ENCODE measurements at places on chromosomes 4 and X. TPM values are rescaled to one million over a fixed set of nuclear protein-coding genes. Genes with fewer than 3 reads are reported as not detected.

GABRG1 gene
- total RNA-seq = not detected

ADAM29 gene
- total RNA-seq = not detected

DIPK2B gene
- not detected for total RNA-seq

GRCh38 chr4:20178902-20179576, 72.7 kb upstream of the SLIT2 start:
- DNase-seq = no peak

DNA sequence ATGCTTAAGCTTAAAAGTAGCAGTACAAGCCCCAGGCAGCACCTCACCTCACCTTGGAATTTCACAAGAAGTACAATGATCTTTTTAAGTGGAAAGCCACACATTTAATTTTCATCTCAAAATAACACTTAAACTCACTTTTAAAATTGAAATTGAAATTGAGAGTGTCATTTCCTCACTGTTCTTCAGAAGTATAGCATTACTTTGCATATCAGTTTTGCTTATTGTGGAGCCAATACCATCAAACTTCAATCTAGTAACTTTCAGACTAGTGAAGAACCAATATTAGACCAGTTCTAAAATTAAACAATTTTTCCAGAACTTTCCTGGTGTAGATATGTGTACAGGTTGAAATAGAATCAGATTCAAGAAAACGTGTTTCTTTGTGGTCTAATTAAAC, 242.4 kb downstream of the NDST4 start:
- no peak for DNase-seq

- DNase-seq = peak; percentile 15
These were observed 13.9 kb downstream of the TCEANC start for GRCh38 chrX:13666836-13667235.

DNA sequence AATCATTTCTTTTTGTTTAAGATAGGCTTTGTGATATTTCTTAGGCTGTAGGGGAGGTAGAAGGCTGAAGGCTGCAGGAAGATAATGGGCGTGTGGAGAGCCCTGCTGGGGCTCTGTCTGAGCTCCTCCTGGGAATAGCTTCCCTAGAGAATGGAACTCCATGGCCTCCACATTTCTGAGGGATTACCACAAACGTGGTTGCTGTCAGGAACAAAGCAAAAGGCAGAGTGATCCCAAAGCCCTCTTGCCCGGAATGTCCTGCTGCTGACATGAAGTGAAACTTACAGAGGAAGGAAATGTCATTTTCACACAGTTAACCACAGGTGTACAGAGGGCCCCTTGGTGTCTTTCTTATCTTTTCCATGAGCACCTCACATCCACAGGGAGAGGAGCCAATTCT, 89.3 kb downstream of the DDIT4L start:
- DNase-seq = no peak

LINC00632 gene
- 0.48 TPM for total RNA-seq

RNF150 gene
- total RNA-seq = 0.68 TPM

DNA sequence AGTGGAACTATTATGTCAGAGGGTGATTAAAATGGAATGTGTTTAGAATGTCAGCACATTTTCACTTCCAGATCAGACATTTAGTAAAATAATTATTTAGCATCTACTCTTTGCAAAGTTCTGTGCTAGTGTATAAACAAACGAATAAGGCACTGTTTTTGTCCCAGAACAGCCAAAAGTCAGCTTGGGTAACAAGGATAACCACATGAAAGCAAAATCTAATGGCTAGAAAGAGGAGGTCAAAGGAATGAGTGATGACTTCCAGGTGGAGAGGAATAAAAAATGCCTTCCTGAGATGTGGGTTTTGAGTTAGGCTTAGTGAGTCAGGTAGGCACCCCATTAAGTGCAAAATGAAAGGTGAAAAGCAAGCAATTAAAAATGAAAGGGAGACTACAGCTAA, 112.6 kb downstream of the ATP10D start:
- no peak for DNase-seq

DNA sequence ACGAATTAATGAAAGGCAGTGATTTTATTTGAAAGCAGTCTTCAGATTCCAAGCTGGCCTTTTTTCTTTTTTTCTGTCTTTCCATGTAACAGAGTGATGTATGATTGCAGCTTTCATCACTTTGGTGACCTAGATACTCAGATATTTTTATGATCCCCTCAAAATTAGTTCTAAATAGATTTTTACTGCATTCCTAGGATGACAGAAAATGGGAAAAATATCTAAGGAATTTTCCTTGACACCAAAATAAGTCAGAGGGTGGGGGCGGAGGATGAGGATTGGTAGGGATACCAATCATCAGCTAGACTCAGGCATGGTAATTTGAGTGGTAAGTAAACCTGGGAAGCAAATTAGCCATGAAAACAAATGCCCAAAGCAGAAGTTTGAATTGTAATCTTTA, 11.9 kb upstream of the HMGB2 start:
- peak; percentile 51 for DNase-seq

- no peak for DNase-seq
These were observed 6.5 kb upstream of the GPR101 start for GRCh38 chrX:137040113-137040794.

- DNase-seq = no peak
These were observed 58.0 kb downstream of the CLOCK start for GRCh38 chr4:55488716-55489115.

- DNase-seq = peak; percentile 93
These were observed 18.8 kb upstream of the TMSB4X start for GRCh38 chrX:12955882-12956703.

DNA sequence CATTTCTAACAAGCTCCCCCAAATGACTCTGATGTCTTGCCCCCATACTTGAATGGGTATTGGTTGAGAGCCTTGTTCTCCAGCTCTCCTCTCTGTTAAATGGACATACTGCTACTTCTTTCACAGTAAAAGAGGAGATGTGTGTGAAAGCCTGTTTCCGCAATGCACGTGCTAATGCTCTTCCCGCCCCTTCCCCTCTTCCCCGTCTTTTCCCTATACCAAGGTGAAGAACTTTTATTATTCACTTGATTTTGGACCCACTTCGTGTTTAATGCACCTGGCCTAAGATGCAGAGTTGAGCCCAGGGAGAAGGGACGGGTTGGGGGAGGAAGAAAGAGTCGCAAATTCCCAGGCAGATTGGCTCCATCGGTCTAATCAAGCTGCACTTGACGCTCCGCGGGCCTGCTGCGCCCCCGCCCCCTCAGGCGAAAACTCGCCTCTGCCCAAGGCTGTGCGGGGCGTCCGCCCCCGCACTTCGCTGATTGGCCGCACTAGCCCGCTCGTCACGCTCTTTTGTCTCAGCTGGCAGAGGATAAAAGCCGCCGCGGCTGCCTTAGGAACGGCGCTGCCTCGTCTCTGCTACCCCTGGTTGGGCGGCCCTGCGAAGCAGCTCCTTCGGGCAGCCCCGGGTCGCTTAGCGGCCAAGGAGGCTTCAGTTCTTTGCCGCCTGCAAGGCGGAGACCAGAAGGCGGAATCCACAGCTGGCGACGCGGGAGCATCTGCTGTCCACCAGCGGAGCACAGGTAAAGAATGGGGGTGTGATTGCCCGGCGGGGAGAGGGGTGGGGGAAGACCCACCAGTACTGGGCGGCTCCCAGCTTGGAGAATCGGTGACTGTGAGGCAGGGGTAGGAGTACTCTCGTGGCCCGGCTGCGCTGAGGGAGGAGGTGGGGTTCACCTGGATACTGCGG, at the start of gene ZCCHC12:
ZCCHC12 (plus strand) TSS at position 562 of the 910 bp plus-strand sequence. CDS start 1,421 bp downstream, outside the sequence.
- DNase-seq = peak; percentile 20

XAGE1A gene
- 1.9 TPM for total RNA-seq

DNA sequence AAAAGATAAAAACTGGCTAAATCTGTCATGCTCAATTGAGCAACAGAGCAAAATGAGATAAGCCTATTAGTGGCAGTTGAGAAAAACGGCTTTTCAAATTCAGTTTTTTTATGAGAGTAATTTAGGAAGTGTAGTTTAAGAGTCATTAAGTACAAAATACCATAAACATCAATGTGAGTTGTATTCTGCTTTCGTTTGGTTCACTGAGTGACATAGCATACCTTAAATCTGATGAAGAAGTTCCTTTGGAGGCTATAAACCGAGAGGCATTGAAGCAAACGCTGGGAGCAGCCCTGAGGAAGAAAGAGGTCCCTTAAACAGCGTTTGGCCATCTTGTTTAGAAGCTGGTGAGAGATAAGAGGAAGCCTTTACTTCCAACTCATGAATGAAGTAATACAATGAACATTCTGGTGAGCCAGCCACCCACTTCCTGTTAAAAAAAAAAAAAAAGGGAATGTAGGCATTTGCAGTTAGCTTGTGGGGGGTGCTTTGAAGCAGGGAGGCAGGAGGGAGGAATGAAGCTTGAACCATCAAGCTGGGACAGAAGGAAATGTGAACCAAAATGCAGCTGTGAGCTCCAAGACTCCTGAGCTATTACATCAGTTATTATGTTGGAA, 132.3 kb downstream of the ZNF330 start:
- DNase-seq = peak; percentile 25

ODAPH gene
- not detected for total RNA-seq

SOD3 gene
- 1.2 TPM for total RNA-seq

FAM193A gene
- 7.7 TPM for total RNA-seq

TMEM47 gene
- 23.9 TPM for total RNA-seq

DNA sequence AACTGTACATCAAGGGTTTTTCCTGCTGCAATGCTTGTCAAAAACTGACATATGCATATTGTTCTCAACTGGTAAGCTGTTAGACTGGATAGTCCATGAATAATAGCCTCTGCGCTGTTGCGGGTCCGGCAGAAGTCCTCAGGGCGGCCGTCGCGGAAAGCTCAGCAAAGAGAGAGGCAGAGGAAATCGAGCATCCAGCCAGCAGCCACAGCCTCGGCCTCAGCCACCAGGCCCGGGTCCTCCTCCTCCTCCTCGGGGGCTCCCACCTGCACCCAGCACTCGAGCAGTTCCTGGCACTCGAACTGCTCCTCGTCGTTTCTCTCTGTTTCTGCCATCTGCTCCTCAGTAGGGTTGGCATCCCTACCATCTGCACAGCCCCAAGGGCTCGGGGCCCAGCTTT, 53.7 kb downstream of the UPRT start:
- DNase-seq = no peak

RTL3 gene
- 1.4 TPM for total RNA-seq

DNA sequence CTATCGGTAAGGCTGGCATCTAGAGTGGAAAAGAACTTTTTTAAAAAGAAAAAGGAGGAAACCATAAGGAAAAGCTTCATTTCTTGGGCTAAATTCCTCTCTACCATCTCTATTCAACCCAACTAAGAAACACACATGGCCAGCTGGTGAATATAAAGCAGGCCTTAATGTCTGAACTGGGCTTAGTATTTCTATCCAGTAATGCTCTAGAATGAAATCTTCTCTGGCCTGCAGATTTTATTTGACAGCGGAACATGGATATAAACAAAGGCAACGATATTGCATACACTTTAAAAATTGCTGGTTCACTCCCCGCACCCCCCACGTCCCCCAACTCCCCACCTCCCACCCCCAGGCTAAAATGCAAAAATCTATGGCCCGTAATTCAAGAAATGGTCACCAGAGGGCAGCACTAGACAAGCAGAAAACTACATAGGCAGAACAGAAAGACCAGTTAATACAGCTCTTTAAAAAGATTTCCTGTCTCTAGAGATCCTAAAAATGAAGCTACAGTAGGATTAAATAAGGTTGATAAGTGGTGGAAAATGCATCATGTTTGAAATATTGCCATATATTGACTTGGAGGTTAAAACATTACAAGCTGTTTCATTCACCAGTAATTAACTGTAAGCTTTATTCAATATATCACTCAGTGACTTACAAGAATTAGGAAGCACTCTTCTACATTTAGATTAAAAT, 155.2 kb upstream of the GALNT7 start:
- DNase-seq = peak; percentile 28

- DNase-seq = peak; percentile 28
These were observed 13.4 kb upstream of the CHIC2 start for GRCh38 chr4:54077812-54078211.

- no peak for DNase-seq
These were observed 31.3 kb upstream of the ASMTL start for GRCh38 chrX:1483843-1484637.

GRCh38 chr4:8282134-8282641, 12.6 kb downstream of the HTRA3 start:
- DNase-seq = no peak

DNA sequence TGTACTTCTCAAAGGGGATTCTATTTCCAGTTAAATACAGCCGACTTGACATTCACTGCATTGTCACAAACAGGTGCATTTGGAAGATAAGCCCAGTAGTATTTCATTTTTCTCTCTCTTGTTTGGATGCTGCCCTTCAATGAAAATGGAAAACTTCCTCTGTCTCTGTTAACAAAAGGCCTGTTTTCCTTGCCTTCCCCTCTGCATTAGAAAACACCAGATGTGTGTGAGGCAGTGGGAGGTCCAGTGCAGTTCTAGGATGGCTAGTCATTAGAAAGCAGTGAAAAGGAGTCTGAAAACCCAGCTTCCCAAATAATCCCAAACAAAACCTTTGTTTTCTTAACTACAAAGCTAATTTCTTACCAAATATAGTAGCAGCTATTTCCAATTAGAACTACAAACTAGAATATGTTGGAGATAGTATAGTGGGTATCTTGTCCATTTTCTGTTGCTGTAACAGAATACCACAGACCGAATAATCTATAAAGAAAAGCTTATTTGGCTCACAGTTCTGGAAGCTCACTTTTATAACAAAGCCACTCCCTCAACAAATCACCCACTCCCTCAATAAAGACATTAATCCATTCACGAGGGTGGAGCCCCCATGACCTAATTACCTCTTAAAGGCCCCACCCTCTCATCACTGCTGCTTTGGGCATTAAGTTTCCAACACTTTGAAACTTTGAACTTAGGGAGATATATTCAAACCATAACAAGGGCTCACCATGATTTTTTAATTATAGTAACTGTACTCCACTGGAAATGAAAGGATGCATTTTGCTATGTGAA, 452.1 kb upstream of the RPS6KA3 start:
- no peak for DNase-seq

- no peak for DNase-seq
These were observed 25.9 kb downstream of the COL25A1 start for GRCh38 chr4:109276482-109277095.

TEX11 gene
- 0.88 TPM for total RNA-seq

OPHN1 gene
- 3.5 TPM for total RNA-seq

DNA sequence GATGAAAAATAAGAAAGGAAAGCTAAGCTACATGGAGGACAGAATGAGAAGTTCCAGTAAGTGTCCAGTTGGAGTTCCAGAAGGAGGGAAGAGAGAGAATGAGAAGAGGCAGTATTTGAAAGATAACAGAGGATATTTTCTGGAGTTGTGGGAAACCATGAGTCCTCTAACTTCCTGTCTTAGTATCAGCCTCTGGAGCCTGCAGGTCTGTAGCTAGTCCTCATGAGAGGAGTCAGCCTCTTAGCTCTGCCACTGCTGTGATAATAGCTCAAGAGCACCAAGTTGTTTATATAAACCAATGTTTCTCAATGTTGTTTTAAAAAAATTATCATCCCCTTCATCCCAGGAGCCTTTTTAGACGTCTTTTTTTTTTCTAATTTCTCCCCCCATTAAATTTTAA, 2.4 kb upstream of the PLAC1 start:
- DNase-seq = no peak

RAB33A gene
- total RNA-seq = 1.6 TPM

- no peak for DNase-seq
These were observed 150.8 kb downstream of the RBMX2 start for GRCh38 chrX:130552444-130553073.

DRD5 gene
- total RNA-seq = not detected

GRCh38 chrX:102339312-102340298, 92.6 kb downstream of the NXF2 start:
- DNase-seq = peak; percentile 2

GRCh38 chr4:76801621-76802235, 96.2 kb downstream of the SOWAHB start:
- DNase-seq = no peak

MAGEB2 gene
- 0.78 TPM for total RNA-seq

MAGEB17 gene
- not detected for total RNA-seq

- DNase-seq = peak; percentile 86
These were observed 57.3 kb upstream of the BCOR start for GRCh38 chrX:40154853-40155588.

GRCh38 chr4:46765465-46765864, 143.6 kb downstream of the COX7B2 start:
- no peak for DNase-seq

All from RPMI7951 (cell line).